ENCODE measurements at places on chromosomes 2 and 18.

- DNase-seq, result no peak
Measured at GRCh38 chr2:159201360-159202063, 85.0 kb downstream of the WDSUB1 start.

DNA sequence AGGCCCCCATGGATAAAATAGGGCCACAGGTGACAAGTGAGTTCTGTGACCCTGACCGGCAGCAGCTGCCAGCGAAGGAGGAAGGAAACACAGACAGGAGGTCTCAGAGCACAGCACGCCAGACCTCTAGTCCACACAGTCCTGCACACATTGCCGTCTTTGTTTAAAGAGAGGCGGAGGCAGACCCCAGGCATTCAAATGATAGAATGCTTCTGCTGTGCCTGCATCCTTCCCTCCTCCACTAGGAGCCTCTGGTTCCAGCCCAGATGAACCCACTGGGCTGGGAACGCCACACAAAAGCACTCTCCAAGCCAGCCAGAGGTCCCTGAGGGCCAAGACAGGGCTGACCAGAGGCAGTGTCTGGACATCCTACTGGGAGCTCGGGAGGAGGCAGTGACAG is 118.7 kb downstream of the KLHL29 start:
- DNase-seq, result no peak

DNA sequence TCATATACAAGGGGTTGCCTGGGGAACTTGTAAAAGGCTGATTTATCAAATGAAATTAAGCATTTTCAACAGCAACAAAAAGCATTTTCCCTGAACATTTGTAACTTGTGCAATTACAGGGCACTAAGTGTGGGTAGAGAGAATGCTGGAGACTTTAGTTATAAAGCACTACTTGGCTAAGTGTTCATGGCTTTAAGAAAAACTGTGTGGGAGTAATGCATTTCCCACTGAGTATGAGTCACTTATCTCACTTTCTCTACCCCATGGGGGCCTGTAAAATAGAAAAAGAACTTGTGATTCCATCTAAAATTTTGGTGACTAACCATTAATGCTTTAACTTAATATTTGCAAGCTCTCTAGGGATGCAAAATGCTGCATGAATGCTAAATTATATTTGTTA is 193.4 kb downstream of the CCDC102B start:
- no peak for DNase-seq

GRCh38 chr18:62399781-62400308 is 74.7 kb downstream of the TNFRSF11A start:
- DNase-seq, result no peak

GRCh38 chr2:165623783-165624469 is 154.4 kb downstream of the CSRNP3 start:
- DNase-seq, result no peak
